ENCODE measurements at places on chromosomes 16 and 17. TPM values are rescaled to one million over a fixed set of nuclear protein-coding genes. Genes with fewer than 3 reads are reported as not detected.

The PDE6G gene
- 3.1 TPM for total RNA-seq

The CACNG1 gene
- 0.21 TPM for total RNA-seq

The AGRP gene
- not detected for total RNA-seq

The TEKT5 gene
- 0.17 TPM for total RNA-seq

The FBXO39 gene
- total RNA-seq: not detected

The HOXB9 gene
- 7.1 TPM for total RNA-seq

The DRC3 gene
- 2.2 TPM for total RNA-seq

The RAB26 gene
- 3.6 TPM for total RNA-seq

The CCL17 gene
- not detected for total RNA-seq

The SDR42E2 gene
- not detected for total RNA-seq

The OSGIN1 gene
- total RNA-seq: 16.1 TPM

The HIGD1B gene
- not detected for total RNA-seq

The KRTAP1-1 gene
- total RNA-seq: not detected

The HIRIP3 gene
- total RNA-seq: 15.4 TPM

The C16orf74 gene
- total RNA-seq: 11.3 TPM

The NACA2 gene
- total RNA-seq: 0.15 TPM

The LDHD gene
- 0.87 TPM for total RNA-seq

All from A549 treated with Hydrocortisone at 1 μM for 4 hours (cell line).